ENCODE measurements at places on chromosomes 3 and 15.

DNA sequence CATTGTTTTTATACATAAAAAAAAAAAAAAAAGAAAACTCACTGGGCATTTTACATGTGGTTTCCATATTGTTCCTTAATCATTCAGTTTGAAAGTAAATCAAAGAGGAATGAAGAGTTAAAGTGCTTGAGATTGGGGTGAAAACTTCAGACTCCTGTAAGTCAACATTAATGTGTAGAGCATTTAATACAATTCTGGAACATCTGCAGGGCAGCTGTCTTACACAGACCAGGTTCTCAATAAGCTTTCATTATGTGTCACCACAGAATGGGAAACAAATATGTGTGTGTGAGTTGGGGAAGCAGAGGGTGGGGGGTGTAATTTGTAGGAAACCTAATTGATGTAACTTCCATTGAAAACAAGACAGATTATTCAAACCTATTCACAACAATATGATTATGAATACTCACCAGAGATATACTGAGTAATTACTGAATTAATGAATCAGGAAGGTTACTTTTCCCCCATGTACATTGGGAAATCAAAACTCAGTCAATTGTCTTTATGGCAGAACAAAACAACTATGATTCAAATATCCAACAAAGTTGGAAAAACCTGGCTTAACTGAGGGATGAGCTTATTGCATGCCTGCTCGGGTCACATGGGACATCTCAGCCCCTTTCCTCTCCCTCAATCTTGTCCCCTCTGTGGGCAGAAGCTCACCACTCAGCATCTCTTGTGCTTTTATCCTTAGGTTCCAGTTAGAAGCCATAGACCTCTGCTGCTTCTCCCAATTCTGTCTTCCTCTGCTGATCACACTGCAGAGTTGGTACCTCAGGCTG, 281.2 kb upstream of the THBS1 start:
- no peak for DNase-seq

GRCh38 chr15:100941536-100941935, 22.4 kb downstream of the LRRK1 start:
- no peak for DNase-seq

DNA sequence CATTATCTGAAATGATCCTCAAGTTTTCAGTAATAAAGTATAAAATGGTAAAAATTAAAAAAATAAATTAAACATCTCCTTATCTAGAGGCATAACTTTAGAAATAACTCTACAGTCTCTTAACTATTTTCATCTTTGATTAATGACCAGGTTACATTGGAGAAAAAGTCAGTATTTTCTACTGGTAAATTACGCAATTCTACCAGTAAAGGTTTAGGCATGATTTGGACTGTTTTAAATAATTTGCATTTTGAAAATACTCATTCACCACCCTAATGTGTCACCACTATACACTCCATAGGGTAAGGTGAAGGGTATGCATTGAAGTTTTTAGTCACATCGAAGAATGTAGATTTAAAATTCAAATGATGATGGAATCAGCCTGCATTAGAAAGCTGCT, 45.9 kb upstream of the BCHE start:
- no peak for DNase-seq

DNA sequence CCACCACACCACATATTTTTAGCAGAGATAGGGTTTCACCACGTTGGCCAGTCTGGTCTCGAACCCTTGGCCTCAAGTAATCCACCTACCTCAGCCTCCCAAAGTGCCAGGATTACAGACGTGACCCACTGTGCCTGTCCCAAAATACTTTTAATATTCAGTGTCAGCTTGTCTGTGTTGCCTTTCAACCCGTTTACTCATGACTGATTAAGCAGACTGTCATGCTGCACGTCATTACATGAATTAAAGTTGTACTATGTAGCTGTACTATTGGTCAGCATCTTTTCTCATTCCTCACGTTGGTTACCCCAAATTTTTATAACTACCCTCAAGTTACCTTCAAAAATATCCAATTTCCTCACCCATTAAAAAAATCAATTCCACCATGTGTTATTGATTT, 48.7 kb upstream of the GADL1 start:
- no peak for DNase-seq

DNA sequence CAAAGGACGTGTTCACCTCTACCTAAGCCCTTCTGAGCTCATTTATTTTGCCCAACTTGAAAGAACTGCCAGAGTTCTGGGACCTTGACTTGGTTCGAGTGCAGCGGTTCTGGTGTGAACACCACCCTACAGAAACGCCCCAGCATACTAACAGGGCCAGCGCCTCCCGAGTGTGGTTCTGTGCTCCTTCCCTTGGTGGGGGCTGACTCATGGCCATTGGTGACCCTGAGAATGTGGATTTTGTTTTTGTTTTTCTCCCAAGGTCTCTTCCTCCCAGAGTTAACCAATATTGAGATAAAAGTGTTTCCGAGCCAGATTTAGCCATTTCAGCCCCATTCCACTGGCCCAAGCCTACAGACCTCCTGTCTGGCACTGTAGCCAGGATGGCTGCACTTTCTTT, 27.9 kb downstream of the SEMA7A start:
- no peak for DNase-seq

All from NCI-H2081 treated with DMSO at 0.1 percent for 48 hours (cell line).